ENCODE measurements at places on chromosomes 3 and 15. TPM values are rescaled to one million over a fixed set of nuclear protein-coding genes. Genes with fewer than 3 reads are reported as not detected.

The HYAL1 gene
- 7.2 TPM for total RNA-seq

GRCh38 chr15:46300716-46301115, 665.9 kb downstream of the SQOR start:
- DNase-seq = no peak

DNA sequence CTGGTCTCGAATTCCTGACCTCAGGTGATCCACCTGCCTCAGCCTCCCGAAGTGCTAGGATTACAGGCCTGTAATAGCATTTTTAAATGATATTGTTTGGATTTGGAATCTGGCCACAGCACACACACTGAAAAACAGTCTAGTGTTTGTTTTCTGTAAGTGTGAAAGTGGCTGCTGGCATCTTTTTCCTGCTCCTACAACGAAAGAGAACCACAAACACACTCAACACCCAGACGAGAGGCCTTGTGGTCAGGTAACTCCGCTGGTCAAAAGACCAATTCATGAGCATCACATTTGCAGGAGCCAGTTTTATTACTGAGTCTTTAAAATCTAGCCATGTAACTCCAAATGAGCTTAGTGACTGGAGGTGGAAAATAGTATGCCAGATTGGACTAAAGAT, 50.2 kb downstream of the IMPG2 start:
- no peak for DNase-seq

- DNase-seq = no peak
These were observed 383.9 kb upstream of the TMCO5A start for GRCh38 chr15:37550360-37551024.

DNA sequence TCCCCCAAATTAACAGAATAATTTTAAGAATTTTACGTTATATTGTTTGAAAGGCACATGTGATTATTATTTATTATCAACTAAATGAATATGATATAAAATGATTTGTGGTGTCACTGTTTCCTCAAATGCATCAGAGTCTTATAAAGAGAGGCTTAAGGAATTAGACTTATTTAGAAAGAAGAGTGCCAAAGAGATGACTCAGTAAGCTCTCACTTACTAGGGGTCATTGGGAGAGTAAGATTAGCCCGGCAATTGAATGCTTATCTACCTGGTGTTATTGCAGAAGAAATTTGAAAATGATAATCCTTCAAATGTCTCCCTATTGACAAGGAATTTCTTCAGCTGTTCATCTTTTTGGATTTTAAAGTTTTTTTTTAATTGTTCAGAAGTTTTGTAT, 408.7 kb downstream of the OXSM start:
- DNase-seq = no peak

GRCh38 chr15:25717457-25718168, 145.5 kb downstream of the ATP10A start:
- DNase-seq = peak; percentile 13

GRCh38 chr15:57041416-57041815, 123.0 kb downstream of the TCF12 start:
- DNase-seq = no peak

The PLAAT1 gene
- not detected for total RNA-seq

DNA sequence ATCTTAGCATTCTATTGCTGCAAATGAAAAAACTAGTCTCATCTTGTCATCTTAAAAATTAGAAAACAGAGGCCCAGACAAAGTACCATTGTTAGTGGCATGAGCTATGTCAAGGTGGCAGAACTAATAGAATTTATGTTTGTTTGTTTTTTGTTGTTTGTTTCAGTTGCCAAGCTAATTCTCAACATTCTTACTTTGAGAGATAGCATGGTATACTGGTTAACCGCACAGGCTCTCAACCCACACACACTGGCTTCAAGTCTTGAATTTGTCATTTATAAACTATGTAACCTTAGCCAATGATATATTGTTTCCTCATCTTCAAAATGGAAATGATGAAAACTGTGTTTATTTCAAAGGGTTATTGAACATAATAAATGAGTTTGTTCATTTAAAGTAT, 367.6 kb upstream of the PLSCR5 start:
- DNase-seq = no peak

- DNase-seq = no peak
These were observed 2.9 kb downstream of the ESYT3 start for GRCh38 chr3:138437281-138437680.
